ENCODE measurements at places on chromosomes 6 and 20.

GRCh38 chr6:75760320-75760719 lies 11.3 kb downstream of the MYO6 start:
- DNase-seq, result no peak

DNA sequence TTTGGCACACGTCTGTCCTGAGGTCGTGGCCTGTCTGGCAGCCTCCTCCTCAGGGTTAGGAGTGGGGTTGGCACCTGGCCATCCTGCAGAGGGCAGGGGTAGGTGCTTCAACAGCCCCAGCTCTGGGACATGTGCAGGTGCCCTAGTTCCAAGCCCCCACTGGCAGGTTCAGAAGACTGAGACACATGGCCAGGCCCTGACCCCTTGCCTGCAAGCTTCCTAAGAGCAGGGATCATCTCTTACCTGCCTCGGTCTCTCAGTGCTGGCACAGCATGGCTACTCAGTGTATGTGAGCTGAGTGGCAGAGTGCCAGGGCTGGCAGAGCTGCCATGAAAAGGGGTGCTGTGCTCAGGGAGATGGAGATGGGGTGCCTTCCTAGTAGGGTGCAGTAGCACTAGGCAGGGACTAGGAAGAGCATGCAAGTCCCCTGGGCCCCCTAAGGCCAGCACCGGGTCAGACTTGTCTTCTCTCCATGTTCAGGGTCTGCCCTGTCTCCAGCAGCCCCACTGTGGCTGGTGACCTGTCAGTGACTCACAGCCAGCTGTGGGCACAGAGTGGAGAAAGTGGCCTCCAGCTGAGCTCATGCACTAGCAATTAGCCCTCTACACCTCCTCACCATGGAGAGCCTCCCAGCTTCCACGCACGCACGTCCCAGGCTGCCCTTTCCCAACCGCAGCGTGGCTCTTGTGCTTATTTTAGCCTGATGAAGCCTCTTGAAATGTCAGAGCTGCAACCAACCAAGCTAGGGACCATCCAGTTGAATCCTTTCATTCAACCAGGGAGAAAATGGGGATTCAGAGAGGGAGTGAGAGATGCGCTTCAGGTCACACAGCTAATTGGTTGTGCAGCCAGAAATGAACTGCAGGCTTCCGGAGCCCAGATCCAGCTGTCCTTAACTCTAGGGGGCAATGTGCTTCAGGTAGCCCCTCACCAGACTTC lies 116.6 kb downstream of the MRPL14 start:
- DNase-seq, result no peak

DNA sequence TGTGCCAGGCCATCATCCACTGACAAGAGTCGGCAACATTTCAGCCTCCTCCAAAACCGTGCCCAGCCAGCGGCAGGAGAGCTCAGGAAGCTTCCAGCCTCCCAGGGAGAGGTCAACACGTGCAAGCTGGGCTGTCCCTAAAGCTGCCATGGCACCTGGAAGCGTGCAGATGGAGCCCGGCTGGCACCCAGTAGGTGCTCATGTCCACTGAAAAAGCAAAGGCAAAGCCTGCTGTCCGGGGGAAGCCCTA lies 14.4 kb upstream of the TLDC2 start:
- no peak for DNase-seq

GRCh38 chr6:148677594-148678476 lies 69.0 kb upstream of the UST start:
- DNase-seq, result no peak

DNA sequence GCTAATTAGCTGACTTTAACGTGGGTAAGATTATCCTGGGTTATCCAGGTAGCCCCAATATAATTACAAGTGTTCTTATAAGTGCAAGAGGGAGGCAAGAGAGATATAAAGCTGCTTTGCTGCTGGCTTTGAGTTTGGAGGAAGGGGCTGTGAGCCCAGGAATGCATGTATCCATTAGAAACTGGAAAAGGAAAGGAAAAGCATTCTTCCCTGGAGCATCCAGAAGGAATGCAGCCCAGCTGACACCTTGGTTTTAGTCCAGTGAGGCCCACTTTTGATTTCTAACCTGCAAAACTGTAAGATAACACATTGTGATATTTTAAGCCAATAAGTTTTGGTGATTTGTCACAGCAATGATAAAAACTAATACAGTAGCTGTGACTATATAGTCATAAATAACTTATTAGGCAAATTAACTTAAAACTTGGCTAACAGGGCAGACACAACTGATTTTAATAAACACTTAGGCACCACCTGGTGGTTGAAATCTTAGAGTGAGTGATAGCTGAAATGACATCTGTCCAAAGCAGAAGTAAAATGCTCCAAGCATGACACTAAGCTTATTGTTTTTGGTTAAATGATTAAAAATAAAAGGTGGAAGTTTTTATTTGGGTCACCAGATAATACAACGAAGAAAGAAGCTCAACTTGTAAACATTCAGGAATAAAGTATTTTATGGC lies 35.6 kb downstream of the ADGRF4 start:
- no peak for DNase-seq

GRCh38 chr6:168719901-168720300 lies 278.9 kb downstream of the SMOC2 start:
- no peak for DNase-seq
